ENCODE measurements at places on chromosomes 11 and 22.
A peak's percentile ranks its signal among the peaks of the same experiment; 100 is the strongest.

- no peak for DNase-seq
These were observed 5.4 kb upstream of the OR51A2 start for GRCh38 chr11:4960877-4961276.

GRCh38 chr11:122647736-122648275 is 7.7 kb upstream of the UBASH3B start:
- no peak for DNase-seq

GRCh38 chr11:69683764-69684333 is 8.7 kb upstream of the LTO1 start:
- no peak for DNase-seq

GRCh38 chr22:49086181-49086580 is 741.5 kb downstream of the BRD1 start:
- DNase-seq = no peak

GRCh38 chr22:43833286-43834240 is 21.5 kb upstream of the EFCAB6 start:
- no peak for DNase-seq

DNA sequence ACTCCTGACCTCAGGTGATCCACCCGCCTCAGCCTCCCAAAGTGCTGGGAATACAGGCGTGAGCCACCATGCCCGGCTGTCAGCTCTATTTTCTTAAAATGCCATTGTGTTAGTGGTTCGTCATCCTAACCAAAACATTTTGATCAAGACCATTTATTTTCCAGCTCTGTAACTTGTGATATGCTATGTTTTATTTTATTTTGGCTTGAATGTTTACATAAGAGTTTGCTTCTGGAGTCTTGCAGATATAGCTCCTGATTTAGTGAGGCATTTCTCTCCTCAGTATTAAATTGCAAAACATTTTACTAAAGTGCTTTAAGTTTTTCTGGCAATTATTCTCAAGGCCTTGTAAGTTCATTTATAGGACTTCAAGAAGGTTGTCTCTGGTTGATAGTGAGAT is 4.4 kb downstream of the EP300 start:
- no peak for DNase-seq

GRCh38 chr11:132062031-132062430 is 691.6 kb downstream of the NTM start:
- DNase-seq = no peak

DNA sequence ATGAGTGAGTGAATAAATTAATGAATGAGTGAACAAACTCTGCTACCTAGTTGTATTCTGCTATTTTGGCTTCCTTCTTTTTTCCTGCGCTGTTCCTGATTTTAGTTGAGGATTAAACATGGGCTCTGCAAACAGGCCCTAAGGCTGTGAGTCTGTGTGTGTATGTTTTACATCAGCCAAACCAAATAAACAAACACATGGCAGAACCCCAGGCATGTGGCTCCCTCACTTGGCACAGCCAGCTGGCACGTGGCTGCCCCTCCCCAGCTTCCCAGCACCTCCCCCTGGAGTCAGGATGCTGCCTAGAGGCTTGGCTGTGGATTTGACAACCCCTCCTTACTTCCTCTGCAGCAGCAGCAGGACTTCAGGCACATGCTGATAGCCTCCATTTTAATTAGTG is 593.2 kb downstream of the INSC start:
- no peak for DNase-seq

GRCh38 chr22:22750335-22751042 is 106.1 kb downstream of the GGTLC2 start:
- no peak for DNase-seq

DNA sequence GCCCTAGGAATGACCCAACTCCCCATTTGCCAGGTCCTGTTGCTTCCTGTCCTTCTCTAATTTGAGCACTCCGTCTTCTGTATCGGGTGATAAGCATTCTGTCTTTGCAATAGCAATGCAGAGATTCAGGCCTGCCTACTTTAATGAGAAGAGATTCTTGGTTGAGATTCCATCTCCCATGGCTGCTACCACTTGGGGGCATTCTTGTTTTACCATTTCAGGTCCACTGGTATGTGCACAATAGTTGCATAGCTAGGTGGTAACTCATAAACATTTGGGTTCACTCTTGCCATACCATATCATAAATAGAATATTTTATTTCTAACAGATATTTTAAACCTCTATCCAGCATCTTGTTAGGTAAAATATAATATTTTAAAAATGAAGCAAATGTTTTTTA is 34.4 kb upstream of the CALCB start:
- DNase-seq = no peak

DNA sequence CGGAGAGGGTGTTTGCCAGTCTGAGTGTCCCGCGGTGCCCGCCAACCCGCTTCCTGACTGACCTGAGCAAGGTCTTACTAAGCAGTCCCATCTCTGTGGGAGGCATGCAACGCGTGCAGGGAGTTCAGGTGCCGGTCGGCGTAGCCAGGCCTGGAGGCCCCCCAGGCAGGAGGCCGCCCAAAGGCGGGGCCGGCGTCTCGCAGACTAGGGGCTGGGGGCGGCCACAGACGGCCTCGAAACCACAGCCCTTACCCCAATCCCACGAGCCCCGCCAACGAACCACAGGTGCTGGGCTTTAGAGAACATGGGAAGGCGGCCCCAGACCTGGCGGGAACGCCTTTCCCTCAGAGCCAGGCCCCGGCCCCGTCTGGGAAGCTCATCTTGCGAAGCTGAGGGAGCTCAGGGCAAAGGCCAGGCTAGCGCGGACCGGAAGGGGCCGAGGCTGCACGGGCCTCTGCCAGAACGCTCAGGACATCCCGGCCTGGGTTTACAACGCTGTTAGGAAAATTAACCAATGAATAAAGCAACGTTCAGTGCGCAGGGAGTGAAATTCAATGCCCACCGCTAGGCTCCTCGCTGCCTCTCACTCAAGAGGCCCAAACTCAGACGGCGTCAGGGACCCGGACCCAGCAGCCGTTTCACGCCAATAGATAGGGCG is 2.1 kb upstream of the MTFP1 start:
- peak; percentile 39 for DNase-seq

DNA sequence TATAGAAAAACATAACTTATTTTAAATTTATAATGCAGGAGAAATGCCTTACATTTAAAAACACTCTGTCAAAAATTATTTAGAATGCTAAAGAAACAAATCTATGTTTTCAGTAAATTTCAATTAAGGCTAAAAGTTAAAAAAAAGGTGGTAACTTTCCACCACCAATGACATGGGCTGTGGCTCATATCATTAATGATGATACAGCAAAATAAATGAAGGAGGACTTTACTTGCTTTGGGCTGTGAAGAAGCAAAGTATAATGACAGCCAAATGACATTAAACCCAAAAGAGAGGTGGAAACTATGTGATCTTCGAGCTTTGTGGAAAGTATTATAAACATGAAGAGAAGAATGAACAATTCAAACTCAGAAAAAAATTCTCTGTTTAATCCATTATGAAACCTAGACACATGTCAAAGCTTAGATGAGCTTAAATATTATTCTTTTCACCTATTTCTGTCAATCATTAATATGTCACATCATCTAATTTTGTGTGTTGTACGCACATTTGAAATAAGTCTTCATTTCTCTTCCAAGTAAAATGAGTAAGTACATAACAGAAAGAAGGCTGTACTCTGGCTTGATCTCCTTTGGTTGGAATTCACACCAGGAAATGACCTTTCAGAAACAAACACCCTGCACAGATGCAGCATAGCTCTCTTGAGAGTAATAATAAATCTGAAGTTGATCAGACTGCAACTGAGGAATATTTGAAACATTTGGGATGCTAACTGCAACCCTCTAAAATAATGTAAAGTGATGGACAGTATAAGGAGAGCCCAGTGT is 265.8 kb downstream of the TTC28 start:
- DNase-seq = no peak

DNA sequence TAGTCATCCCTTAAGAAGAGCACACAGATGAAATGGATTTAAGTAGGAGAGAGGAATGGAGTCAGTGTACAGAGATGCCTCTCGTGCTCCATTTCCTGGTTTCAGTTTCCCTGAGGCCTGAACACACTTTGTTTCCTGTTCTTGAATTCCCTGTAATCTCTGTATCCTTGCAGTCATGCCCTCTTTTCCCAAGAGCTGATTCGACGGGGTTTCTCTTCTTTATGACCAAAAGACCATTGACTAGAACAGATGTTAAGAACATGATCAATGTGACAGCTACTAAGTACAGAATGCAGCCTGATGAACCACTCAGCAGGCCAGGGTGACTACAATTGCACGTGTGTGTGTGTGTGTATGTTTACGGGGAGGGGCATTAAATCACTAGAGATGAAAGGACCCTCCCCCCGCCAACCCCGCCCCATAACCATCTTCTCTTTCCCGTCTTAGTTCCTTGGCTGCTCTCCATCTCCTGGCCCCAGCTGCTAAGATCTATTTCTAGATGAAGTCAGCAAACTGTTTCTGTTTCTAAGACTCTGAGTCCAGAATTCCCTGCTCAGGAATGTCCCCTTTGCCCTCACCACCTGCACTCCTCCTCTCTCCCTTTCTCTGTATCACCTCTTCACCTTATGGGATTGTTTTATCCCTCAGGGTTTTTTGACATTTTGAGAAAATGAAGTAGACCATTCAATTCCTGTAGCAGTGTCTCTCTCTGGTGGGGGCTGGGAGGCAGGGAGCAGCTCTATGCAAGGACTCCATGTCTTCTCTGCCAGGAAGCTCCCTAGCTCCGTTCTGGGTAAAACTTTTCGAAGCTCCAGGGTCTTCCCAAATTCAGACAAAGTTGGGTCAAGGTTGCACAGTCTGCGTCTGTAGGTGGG is 26.0 kb downstream of the SLC22A6 start:
- no peak for DNase-seq

DNA sequence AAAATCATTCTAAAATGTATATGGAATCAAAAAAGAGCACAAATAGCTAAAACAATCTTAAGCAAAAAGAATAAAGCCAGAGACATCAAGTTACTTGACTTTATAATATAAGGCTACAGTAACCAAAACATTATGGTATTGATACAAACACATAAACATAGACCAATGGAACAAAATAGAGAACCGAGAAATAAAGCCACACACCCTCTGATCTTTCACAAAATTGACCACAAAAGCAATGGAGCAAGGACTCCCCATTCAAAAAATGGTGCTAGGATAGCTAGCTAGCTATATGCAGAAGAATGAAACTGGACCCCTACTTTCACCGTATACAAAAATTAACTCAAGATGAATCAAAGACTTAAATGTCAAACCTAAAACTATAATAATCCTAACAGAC is 43.2 kb downstream of the GLYATL2 start:
- no peak for DNase-seq

DNA sequence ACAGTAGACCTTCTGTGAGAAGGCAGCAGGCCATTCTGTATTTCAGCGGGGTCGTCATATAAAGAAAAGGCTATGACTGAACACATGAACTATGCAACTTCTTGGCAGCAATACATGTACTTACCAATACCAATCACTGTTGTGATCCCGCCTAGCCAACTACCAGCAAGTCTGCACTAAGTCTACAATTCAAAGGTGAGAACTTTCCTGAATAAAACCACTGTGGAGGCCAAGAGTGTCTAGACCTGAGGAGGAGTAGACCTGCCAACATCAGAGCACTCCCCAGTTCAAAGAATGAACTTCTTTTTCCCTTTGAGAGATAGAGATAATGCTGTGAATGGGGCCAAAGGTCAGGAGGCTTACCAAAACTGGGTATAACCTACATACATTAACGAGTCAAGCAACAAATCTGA is 108.2 kb downstream of the SIK3 start:
- no peak for DNase-seq

- DNase-seq = no peak
These were observed 48.1 kb upstream of the FGF3 start for GRCh38 chr11:69867076-69868005.

DNA sequence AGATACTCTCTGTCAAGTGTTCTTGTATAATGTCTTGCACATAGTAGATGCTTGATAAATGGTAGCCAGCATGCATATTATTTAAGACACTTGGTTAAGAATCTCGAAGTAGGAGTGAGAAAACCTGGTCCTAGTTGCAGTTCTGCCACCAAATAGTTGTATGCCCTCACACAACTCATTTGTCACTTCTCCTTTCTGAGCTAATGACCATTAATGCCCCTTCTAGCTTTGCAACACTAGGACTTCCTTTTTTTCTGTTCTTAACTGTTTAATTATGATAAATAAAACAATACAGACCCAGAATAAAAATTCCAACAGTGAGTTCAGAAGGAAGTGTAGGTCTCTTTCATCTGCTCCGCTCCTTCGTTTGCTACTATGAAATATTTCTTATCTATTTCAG is 453.6 kb downstream of the TMEM135 start:
- DNase-seq = no peak

DNA sequence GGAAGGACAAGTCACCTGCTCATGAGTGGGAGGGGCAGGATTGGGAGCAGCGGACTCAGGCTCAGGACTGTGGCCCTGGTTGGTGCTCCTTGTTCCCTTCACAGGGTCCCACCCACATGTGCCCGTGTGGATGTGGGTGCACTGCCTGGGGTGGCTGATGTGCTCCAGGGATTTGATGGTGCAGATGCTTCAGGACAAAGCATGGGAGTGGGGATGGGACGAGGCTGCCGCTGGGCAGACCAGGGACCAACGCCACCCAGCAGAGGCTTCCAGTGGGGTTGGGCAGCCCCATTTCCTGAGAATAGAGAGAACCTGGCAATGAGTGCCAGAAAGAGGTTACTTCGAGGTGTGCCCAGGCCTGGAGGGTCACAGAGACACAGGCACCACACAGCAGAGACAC is 65.5 kb upstream of the IGLL5 start:
- DNase-seq = no peak

DNA sequence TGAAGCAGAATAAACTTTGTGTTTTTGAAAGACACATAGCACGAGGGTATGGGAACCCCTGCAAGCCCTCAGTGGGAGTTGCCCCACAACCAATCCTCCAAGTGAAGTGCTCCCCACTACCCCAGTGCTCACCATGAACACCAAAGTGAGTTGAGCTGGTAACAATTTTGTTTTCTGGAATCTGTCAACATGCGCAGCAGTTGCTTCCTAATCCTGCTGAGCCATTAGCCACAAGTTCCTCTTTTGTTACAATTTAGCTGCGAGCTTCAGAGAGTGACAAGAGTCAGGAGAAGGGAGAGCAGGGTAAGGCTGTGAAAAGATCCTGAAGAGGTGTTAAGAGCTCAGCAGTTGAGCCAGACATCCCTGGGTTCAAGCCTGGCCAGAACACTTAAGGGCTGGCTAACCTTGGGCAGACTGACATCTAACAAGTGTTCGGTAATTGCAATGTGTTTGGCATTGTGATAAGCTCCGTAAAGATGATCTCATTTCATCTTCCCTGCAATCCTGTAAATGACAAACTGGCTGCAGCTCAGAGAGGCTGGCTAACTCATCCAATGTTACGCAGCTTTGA is 24.1 kb upstream of the ASPHD2 start:
- no peak for DNase-seq

DNA sequence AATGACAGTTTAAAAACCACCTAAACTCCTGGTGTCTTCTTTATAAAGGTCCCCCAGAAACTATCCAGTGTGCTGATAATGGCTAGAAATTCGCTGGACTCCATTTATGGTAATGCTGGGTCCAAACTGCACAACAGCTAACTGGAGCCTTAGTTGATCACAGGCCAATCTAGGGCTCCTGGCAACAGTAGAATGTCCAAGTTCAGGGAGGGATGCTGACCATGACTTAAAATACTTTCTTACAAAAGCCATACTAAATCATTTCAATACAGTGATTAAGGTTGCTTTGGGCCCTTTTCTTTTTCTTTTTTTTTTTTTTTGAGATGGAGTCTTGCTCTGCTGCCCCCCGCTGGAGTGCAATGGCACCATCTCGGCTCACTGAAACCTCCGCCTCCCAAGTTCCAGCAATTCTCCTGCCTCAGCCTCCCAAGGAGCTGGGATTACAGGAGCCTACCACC is 14.5 kb upstream of the GAB2 start:
- no peak for DNase-seq

GRCh38 chr11:29129844-29130243 is 887.0 kb downstream of the KCNA4 start:
- no peak for DNase-seq

GRCh38 chr11:113674397-113674685 is 31.8 kb downstream of the TMPRSS5 start:
- DNase-seq = no peak
